ENCODE measurements at places on chromosomes 16 and 17. TPM values are rescaled to one million over a fixed set of nuclear protein-coding genes. Genes with fewer than 3 reads are reported as not detected.

ATP2A1 gene
- total RNA-seq = 5.1 TPM

FAM83G gene
- 4.2 TPM for total RNA-seq

ZFP90 gene
- total RNA-seq = 53.2 TPM

RNF222 gene
- total RNA-seq = 0.27 TPM

BCL6B gene
- total RNA-seq = 0.73 TPM

TVP23A gene
- 3.1 TPM for total RNA-seq

SNX20 gene
- total RNA-seq = 0.13 TPM

TNP2 gene
- total RNA-seq = 0.54 TPM

TMEM204 gene
- 0.14 TPM for total RNA-seq

KRTAP16-1 gene
- 1.0 TPM for total RNA-seq

SLC22A31 gene
- 2.3 TPM for total RNA-seq

SETD6 gene
- total RNA-seq = 17.6 TPM

FBXW10B gene
- 1.1 TPM for total RNA-seq

FNDC8 gene
- total RNA-seq = not detected

TNS4 gene
- total RNA-seq = 0.22 TPM

PLXDC1 gene
- 1.2 TPM for total RNA-seq

DHX40 gene
- 47.7 TPM for total RNA-seq

UBB gene
- total RNA-seq = 2,011 TPM

TBX6 gene
- total RNA-seq = 0.25 TPM

ZNF19 gene
- total RNA-seq = 5.1 TPM

HS3ST2 gene
- 0.67 TPM for total RNA-seq

TMED6 gene
- 0.56 TPM for total RNA-seq
